ENCODE measurements at places on chromosomes 16 and 17. TPM values are rescaled to one million over a fixed set of nuclear protein-coding genes. Genes with fewer than 3 reads are reported as not detected.
A peak's percentile ranks its signal among the peaks of the same experiment; 100 is the strongest.

DNA sequence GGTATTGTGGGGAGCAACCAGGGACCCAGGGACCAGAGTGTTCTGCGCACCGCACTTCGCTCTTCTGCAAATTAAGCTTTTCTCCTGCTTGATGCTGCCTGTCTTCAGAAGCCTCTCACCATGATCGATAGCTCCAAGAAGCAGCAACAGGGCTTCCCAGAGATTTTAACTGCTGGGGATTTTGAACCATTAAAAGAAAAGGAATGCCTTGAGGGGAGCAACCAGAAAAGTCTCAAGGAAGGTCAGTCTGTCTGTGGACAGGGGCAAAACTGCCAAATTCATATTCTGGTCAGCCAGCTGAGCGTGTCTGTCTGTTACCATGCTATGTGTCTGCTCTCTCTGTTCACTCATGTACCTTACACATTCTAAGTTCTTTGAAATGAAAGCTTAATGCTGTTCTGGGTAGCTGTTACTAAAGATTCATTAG, 115.7 kb downstream of the MRTFB start:
- no peak for DNase-seq

DNA sequence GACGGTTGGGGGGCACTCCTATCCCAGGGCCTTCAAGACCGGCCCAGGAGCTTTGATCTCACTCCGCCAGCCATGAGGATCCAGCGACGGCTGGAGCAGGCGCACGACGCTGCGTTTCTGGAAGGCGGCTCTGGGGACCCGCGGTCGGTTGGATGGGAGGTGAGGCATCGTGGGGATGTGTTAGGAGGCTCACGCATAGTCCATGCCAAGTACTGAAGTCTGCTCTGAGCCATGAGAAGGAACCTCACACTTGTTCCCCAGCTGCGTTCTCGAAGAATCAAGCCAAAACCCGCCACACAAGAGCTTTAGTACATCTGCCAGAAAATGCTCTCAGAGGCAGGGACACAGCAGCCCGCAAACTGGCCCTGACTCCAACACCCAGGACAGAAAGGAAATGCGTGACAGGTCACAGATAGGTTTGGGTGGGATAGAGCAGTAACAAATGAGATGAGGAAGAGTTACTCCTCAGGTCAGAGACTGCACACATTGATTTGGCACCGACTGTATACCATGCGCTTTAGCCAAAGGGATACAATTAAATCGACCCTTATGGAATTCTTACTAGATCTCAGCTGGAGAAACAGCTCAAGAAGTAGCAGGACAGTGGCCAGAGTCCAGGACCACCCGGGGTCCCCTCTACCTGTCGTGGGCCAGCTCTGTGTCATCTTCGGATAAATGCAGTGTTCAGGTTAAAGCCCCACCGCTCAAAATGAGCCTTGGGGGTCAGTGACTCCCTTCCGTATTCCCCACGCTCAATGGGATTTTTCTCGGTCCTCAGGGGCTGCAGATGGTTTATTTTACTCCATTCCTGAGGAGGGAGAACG, 6.7 kb upstream of the GSG1L start:
- DNase-seq, result no peak

AOC2 gene
- 0.36 TPM for total RNA-seq

FBXO47 gene
- not detected for total RNA-seq

DNA sequence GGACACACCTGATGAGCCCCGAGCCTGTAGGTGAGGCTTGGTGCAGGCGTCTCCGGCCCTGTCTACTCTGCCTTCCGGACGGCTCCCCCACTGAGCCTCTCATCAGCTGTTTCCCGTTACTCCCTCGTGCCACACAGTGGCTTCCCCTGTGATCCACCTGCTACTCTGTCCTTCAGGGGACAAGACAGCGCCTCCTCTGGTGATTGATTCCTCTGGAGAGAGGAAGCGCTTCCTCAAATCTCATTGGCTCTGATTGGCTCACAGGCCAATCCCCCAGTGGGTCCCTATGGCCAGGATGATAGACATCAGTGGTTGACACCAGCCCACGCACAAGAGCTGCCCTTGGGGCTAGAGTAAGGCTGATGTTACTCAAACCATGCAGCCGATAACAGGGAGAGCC, 24.0 kb downstream of the RNF213 start:
- no peak for DNase-seq

DNA sequence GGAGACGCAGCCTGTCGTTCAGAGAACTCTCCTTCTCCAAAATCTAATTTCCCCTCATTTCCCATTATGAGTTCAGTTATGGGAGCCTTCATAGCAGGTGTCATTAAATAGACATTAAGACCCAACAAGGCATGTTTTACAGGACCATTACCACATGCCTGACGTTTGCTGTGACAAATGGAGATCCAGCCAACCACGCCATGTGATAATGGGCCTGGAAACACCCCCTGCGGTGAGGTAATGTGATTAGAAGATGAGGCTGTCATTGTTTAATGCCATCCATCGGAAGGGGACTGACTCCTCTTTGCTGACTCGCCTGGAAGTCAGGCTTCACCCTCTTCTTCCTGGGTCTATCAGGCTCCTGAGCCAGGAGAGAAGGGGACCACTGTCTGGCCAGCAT, 76.9 kb downstream of the WSCD1 start:
- DNase-seq, result no peak

WNK4 gene
- 1.3 TPM for total RNA-seq

DNA sequence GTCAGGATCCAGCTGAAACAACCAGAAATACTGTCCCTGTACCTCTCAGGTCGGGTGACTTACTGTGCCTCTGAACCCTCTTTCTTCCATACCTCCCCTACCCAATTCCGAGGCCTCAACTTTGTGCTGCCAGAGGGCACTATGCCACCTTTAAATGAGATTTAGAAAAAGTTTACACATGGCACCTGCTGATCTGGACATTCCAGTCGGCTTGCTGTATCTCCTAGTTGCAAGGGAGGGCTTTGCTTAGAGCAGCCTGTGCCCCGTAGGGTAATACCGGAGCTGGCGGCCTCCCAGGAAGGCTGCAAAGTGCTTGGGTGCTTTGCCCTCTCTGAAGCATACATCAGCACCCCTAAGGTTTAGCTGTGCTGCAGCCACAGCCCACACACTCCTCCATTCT, 306.0 kb upstream of the RBFOX1 start:
- no peak for DNase-seq

GRCh38 chr17:81110488-81111040, 54.7 kb upstream of the PVALEF start:
- no peak for DNase-seq

DNA sequence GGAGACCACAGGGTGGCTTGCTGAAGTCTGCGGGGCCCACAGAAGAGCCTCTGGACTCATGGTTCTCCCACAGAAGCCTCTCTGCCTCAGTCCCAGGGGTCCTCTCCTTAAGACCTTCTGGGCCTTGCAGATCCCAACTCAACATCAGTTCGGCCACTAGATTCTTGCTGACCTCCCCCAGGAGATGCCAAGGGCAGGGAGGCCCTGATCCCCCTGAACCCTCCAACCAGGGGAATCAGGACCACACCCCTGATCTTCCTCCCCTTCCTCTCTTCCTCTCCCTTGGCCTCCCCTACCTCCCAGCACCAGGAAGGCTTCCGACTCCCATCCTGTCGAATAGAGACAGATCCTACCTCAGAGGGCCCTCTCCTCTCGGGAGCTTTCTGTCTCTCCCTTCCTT, 53.4 kb downstream of the NOS2 start:
- no peak for DNase-seq

DNA sequence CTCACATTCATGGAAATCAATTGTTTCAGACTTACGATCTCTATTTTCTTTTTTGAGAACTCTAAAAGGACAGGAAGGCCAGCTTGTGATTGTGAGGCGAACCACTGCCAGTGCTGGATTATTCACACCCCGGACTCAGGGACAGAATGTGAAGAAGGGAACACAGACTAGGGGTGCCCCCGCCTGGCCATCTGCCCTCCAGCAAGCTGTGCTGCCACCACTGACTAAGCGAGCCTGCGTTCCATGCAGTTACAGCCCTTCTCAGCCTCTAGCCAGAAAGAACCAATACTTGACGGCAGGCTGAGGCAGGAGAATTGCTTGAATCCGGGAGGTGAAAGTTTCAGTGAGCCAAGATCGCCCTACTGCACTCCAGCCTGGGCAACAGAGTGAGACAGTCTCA, 2.8 kb downstream of the HAGH start:
- peak; percentile 59 for DNase-seq

GRCh38 chr16:78829280-78829679, 729.8 kb downstream of the WWOX start:
- no peak for DNase-seq

DNA sequence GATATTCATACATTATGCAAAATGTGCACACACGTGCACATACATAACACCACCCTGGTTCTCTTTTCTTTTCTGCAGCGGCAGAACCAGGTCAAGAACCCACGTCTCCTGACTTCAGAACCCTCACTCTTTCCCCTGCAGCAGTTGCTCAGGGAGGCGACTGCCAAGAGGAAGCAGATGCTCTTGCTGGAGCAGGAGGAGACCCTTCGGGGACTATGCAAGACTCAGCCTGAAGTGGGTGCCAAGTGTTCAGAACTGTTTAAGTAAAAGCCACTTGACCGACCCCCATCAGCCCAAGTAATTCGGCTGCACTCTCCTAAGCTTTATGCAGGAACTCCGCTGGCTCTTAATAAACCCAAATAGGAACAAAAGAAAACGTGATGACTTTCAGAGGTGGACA, 193.8 kb downstream of the SLC39A11 start:
- DNase-seq, result no peak

DNA sequence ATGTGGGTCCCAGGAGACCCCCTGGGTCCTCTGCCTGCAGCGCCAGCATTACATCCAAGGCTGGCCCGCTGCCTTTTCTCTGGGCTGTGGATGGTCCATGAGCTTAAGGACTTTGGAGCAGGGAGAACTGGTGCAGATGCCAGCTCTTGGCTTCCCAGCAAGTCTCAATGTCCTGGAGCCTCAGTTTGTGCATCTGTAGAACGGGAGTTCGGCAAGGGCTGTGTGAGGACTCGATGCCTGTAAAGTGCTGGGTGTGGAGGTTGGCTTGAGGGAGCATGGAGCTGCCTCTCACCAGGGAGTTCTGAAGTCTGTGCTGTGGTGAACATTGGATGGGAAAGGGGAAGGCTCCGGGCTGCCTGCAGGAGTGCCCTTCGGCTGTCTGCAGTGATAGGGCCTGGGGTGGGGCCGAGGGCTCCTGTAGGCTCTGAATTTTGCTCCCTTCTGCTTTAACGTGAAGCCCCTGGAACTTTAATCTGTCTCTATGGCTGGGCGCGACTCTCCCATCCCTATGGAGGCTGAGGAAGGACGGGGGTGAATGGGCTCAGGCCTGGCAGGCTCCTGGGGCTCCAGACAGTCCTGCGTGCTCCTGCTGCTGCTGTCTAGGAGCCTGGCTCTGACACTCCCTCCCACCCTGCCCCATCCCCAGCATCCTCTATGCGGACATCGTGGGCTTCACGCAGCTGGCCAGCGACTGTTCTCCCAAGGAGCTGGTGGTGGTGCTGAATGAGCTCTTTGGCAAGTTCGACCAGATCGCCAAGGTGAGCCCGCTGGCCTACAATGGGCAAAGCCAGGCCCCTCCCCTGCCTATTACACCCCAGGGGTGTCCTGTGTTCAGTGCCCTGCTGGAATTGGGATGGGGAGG, 27.9 kb downstream of the ADCY7 start:
- DNase-seq, result no peak

DNA sequence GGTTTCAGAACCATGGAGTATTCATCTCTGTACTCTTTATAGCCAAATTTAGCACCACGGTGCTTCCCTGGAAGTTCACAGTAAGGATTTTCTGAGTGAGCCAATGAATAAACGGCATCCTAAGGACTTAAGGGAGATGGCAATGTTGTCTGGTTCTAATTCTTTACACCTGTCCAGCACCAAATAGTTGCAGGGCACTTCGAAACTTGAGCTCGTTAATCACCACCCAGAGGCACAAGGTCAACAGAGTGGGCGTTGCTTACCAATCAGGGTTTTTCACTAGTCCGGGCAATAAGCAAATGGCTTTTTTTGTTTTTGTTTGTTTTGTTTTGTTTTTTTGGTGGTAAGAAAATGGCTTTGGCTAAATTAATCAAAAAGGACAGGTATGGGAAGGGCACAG, 28.2 kb upstream of the TMEM220 start:
- no peak for DNase-seq

DNA sequence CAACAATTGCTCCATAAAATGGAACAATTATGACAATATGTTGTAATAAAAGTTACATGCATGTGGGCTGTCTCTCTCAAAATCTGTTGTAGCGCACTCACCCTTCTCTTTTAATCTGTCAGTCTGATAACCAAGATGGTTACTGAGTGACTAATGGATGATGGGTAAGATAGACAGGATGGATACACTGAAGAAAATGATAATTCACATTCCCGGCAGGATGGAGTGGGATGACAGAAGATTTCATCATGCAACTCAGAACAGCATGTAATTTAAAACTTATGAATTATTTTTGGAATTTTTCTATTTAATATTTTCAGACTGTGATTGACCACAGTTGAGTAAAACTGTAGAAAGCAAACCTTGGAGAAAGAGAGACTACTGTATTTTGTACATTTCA, 30.5 kb downstream of the CDH13 start:
- peak; percentile 79 for DNase-seq
